Uterus (tissue), 4 donors: ENCODE measurements at places on chromosomes 6 and 20. TPM values are rescaled to one million over a fixed set of nuclear protein-coding genes. Genes with fewer than 3 reads are reported as not detected.

DNA sequence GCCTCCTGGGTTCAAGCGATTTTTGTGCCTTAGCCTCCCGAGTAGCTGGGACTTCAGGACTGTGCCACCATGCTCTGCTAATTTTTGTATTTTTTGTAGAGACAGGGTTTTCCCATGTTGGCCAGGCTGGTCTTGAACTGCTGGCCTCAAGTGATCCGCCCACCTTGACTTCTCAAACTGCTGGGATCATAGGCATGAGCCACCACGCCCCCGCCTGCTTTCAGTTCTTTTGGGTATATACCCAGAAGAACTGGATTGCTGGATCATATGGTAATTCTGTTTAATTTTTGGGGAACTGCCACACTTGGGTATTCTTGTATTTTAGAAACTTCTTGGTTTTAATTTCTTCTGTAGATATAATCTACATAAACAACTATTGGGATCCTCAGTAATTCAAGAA is 17.0 kb downstream of the CDS2 start:
- H3K27me3 ChIP-seq: no peaks in the 10 kb centered on the region
- H3K27ac ChIP-seq: no peak overlapping the region
- no peak overlapping the region for H3K4me3 ChIP-seq
- no peaks in the 10 kb centered on the region for H3K4me1 ChIP-seq

The MLN gene
- total RNA-seq: not detected

The SYCP2 gene
- total RNA-seq: 6.2 TPM

DNA sequence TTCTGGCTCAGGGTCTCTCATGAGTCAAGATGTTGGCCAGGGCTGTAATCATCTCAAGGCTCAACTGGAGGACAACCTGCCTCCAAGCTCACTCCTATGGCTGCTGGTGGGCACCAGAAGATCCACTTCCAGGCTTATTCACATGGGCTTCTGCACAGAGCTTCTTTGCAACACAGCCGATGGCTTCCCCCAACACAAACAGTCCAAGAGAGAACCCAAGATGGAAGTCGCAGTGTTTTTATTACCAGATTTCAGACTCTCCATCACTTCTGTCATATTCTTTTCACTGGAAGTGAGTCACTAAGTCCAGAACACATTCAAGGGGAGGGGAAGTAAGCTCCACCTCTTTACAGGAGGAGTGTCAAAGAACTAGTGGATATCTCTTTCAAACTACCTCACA is 75.5 kb downstream of the CD164 start:
- H3K27ac ChIP-seq: no peak overlapping the region
- no peaks in the 10 kb centered on the region for H3K27me3 ChIP-seq
- H3K4me1 ChIP-seq: no peaks in the 10 kb centered on the region

- no peak overlapping the region for H3K4me3 ChIP-seq
- H3K27ac ChIP-seq: no peak overlapping the region
- DNase-seq: no peak
- H3K4me1 ChIP-seq: no peaks in the 10 kb centered on the region
- no peaks in the 10 kb centered on the region for H3K27me3 ChIP-seq
Observed at GRCh38 chr20:17856024-17856564, 112.5 kb downstream of the SNX5 start.

DNA sequence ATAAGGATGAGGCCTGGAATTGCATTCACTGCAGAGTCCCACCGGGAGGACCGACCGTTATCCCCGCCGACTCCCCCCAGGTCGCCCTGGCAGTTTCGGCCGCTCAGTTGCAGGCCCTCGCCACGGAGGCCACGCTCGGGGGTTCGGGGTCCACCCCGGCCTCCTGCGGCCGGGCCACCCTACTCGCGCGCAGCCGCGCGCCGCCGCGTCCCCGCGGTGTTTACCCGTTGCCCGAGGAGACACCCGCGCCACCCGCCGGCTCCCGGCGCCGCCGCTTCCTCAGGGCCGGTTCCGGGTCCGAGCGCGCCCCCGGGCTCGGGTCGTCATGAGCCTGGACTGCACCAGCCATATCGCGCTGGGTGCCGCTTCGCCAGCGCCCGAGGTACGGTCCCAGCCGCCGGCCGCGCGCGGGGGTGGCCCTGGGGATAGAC is at the start of gene CCDC170:
Gene CCDC170, plus strand, starts transcription at position 214 of the 431 bp plus-strand sequence. Its CDS starts 112 bp downstream, at position 326.
- H3K36me3 ChIP-seq: no peaks in the 10 kb centered on the region
- H3K4me3 ChIP-seq: peak within 1 kb of the TSS; percentile 72
- H3K27me3 ChIP-seq: no peaks in the 10 kb centered on the region

DNA sequence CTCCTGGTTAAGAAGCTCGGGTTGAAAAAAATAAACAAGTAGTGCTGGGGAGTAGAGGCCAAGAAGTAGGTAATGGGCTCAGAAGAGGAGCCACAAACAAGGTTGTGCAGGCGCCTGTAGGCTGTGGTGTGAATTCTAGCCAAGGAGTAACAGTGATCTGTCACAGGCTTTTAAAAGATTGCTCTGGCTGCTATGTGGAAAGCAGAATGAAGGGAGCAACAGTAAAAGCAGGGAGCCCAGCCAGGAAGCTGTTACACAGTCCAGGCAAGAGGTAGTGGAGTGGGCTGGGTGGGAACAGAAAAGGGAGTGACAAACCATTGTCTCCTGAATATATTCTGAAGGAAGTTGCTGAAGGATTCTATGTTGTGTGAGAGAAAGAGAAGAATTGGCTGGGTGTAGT is 2.0 kb downstream of the HFE start:
- H3K27me3 ChIP-seq: no peaks in the 10 kb centered on the region
- H3K27ac ChIP-seq: peak overlapping the region; percentile 96
- no peaks in the 10 kb centered on the region for H3K4me1 ChIP-seq

- H3K27me3 ChIP-seq: no peaks in the 10 kb centered on the region
- no peaks in the 10 kb centered on the region for H3K4me1 ChIP-seq
- peak within 1 kb of the TSS; percentile 82 for H3K27ac ChIP-seq
- no peaks in the 10 kb centered on the region for H3K36me3 ChIP-seq
Observed at GRCh38 chr6:24494821-24495795, at the start of gene ALDH5A1. Gene ALDH5A1 (plus strand): TSS chr6:24494969. CDS start chr6:24494997, 28 bp downstream.

DNA sequence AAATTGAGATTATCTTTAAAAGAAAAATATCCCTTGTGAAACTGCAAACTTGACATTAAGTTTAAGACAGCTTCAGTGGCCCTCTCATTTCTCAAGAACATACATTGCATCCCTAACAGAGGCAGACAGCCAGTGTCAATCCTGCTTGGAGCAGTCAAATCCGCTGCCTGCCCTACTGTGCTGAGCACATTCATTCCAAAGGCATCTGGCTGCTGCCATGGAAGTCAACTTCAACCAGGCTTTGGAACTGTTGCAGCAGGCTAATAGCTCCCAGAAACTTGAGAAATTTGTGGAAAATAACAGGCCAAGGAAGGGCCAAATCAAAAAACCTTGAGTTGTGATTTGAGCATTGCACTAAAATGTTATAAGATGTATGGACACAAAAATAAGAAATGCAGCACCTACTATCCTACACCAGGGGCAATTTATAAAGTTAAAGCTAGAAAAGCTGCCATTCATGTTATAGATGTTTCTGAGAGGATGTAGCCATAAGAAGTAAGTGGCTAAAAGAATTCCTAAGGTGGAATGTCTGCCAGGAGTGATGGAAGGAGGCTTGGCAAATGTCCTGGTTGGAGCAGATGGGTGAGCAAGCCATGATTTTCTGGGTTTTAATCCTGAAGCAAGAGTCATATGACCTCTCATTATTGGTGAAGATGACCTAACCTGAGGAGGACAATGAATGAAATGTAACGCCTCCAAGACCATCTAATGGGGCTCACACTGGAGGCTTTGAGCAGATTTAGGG is 31.4 kb upstream of the HAO1 start:
- no peaks in the 10 kb centered on the region for H3K36me3 ChIP-seq
- no peaks in the 10 kb centered on the region for H3K27me3 ChIP-seq
- DNase-seq: no peak

The NRN1 gene
- total RNA-seq: 12.4 TPM

- no peak overlapping the region for H3K4me3 ChIP-seq
- no peaks in the 10 kb centered on the region for H3K36me3 ChIP-seq
- H3K27me3 ChIP-seq: no peaks in the 10 kb centered on the region
- H3K27ac ChIP-seq: no peak overlapping the region
- DNase-seq: no peak
Observed at GRCh38 chr6:167134448-167135328, 11.8 kb downstream of the CCR6 start.

- no peaks in the 10 kb centered on the region for H3K27me3 ChIP-seq
- H3K27ac ChIP-seq: no peak overlapping the region
- H3K4me1 ChIP-seq: no peaks in the 10 kb centered on the region
- no peak overlapping the region for H3K4me3 ChIP-seq
- no peaks in the 10 kb centered on the region for H3K36me3 ChIP-seq
- DNase-seq: no peak
Observed at GRCh38 chr6:62670490-62671223, 384.6 kb upstream of the KHDRBS2 start.

The BPIFB1 gene
- not detected for total RNA-seq

GRCh38 chr6:9197726-9198125 is 762.4 kb upstream of the SLC35B3 start:
- DNase-seq: no peak
- H3K4me1 ChIP-seq: no peaks in the 10 kb centered on the region
- no peaks in the 10 kb centered on the region for H3K36me3 ChIP-seq
- no peak overlapping the region for H3K27ac ChIP-seq
- no peak overlapping the region for H3K4me3 ChIP-seq

DNA sequence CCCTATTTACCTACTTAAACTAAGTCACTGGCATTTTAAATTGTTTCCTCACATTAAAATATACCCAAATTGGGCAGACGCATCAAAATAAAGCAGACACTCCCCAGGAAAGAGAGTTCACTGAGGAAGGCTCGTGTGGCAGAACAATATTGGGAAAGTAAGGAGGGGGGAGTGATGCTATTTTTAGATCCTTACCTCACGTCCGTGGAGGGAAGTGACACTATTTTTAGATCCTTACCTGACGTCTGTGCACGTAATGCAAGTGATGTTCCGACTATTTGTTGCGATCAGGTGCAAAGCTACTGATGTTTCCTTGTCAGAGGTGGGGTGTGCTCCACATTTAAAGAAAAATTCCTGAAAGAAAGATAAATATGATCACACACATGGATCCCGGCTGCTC is 699.2 kb upstream of the AGPAT4 start:
- no peak for DNase-seq
- H3K4me3 ChIP-seq: no peak overlapping the region
- no peaks in the 10 kb centered on the region for H3K4me1 ChIP-seq
- no peaks in the 10 kb centered on the region for H3K36me3 ChIP-seq
- no peak overlapping the region for H3K27ac ChIP-seq

- H3K27ac ChIP-seq: no peak overlapping the region
- no peaks in the 10 kb centered on the region for H3K27me3 ChIP-seq
- H3K36me3 ChIP-seq: no peaks in the 10 kb centered on the region
- H3K4me3 ChIP-seq: no peak overlapping the region
- no peaks in the 10 kb centered on the region for H3K4me1 ChIP-seq
Observed at GRCh38 chr6:40794586-40794985, 207.4 kb upstream of the LRFN2 start.

DNA sequence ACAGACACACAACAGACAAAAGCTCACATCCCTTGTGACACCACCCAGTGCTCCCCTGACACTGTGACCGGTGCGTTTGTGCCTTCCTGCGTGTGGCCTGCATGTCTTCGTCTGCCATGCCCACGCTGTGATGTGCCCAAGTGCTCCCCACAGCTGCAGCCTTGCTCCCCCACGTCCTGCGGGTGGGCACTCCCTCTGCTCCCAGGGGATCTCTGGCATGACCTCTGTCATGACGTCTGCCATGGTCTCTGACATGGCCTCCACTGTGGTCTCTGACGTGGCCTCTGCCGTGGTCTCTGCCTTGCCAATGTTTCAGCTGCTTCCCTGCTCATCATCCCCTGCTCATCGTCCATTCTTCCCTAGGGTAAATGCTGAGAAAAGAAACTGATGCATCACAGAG is 200.9 kb downstream of the DLL1 start:
- DNase-seq: peak; percentile 4
- H3K27ac ChIP-seq: no peak overlapping the region
- no peaks in the 10 kb centered on the region for H3K4me1 ChIP-seq
- H3K4me3 ChIP-seq: no peak overlapping the region
- no peaks in the 10 kb centered on the region for H3K36me3 ChIP-seq

The WFDC10B gene
- total RNA-seq: not detected

DNA sequence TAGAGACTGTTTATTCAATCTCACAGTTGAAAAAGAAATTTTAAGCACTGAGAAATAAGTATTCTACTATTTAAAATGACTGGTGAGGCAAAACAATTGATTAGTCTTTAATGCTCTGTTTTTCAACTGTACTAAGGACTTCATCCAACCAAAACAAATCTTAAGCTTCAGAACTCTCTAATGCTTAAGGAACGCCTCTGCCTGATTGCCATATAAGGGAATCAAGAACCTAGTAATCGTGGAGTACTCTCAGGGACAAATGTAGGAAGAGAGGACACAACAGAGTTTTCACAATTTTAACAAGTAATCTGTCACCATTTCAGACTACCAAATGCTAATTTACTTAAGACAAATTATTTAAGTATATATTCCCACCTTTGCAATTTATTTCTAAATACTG is 16.1 kb downstream of the FBXO30 start:
- no peak overlapping the region for H3K4me3 ChIP-seq
- no peaks in the 10 kb centered on the region for H3K36me3 ChIP-seq
- H3K27me3 ChIP-seq: no peaks in the 10 kb centered on the region
- H3K27ac ChIP-seq: peak overlapping the region; percentile 25

DNA sequence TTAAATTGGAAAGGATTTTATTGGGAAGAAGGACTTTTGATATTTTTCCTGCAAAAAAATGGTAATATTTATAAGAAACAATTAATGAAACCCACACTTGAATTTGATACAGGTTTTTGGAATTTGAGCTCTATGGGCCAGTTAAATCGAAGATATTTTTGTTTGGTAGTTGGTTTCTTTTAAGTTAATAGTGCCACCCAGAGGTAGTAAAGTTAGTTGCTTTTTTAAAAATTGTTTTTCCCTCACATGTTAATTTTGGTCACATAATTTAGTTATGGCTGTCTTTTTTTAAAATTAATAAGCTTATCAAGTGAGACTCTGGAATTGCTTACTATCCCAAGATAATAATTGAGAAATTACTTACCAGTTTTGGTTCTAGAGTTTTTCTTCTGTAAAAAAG is 7.1 kb downstream of the PRIM2 start:
- no peaks in the 10 kb centered on the region for H3K27me3 ChIP-seq
- no peak for DNase-seq
- H3K36me3 ChIP-seq: no peaks in the 10 kb centered on the region
- no peaks in the 10 kb centered on the region for H3K4me1 ChIP-seq

The ZNF391 gene
- 10.1 TPM for total RNA-seq

The POLR1H gene
- 121 TPM for total RNA-seq

GRCh38 chr20:59577037-59577808 is 27.1 kb upstream of the PHACTR3 start:
- no peak overlapping the region for H3K27ac ChIP-seq
- H3K4me1 ChIP-seq: no peaks in the 10 kb centered on the region
- H3K27me3 ChIP-seq: no peaks in the 10 kb centered on the region
- no peak overlapping the region for H3K4me3 ChIP-seq

The MOG gene
- total RNA-seq: not detected

- H3K27ac ChIP-seq: no peak overlapping the region
- no peak overlapping the region for H3K4me3 ChIP-seq
- H3K36me3 ChIP-seq: no peaks in the 10 kb centered on the region
- no peak for DNase-seq
- H3K4me1 ChIP-seq: no peaks in the 10 kb centered on the region
Observed at GRCh38 chr6:88641178-88641903, 322.1 kb downstream of the RNGTT start.

- no peaks in the 10 kb centered on the region for H3K4me1 ChIP-seq
- no peaks in the 10 kb centered on the region for H3K36me3 ChIP-seq
- no peak overlapping the region for H3K27ac ChIP-seq
Observed at GRCh38 chr6:25457516-25457915, 178.3 kb downstream of the CARMIL1 start.

- peak overlapping the region; percentile 34 for H3K27ac ChIP-seq
- H3K27me3 ChIP-seq: no peaks in the 10 kb centered on the region
- no peak for DNase-seq
- H3K4me3 ChIP-seq: no peak overlapping the region
Observed at GRCh38 chr6:23245572-23245971, 676.2 kb downstream of the HDGFL1 start.

The CFAP61 gene
- 7.5 TPM for total RNA-seq
